ENCODE measurements at places on chromosomes 12 and 14. TPM values are rescaled to one million over a fixed set of nuclear protein-coding genes. Genes with fewer than 3 reads are reported as not detected.

SOX5 gene
- total RNA-seq: 23.7 TPM

PRB2 gene
- total RNA-seq: not detected

ADIPOR2 gene
- 29.5 TPM for total RNA-seq

FOXA1 gene
- 2.7 TPM for total RNA-seq

SPIC gene
- not detected for total RNA-seq

SLC25A47 gene
- not detected for total RNA-seq

C14orf39 gene
- total RNA-seq: not detected

C12orf56 gene
- total RNA-seq: 7.9 TPM

PPP2R5C gene
- total RNA-seq: 74.6 TPM

CKB gene
- total RNA-seq: 236 TPM

ZFYVE21 gene
- total RNA-seq: 160 TPM

MDM2 gene
- 58.8 TPM for total RNA-seq

IL22 gene
- not detected for total RNA-seq

LTBP2 gene
- total RNA-seq: 13.7 TPM

HNF1A gene
- not detected for total RNA-seq

RNASE2 gene
- 0.96 TPM for total RNA-seq

POTEG gene
- 0.17 TPM for total RNA-seq

SMOC1 gene
- total RNA-seq: 5.4 TPM

GPR162 gene
- total RNA-seq: 0.65 TPM

ESRRB gene
- 0.08 TPM for total RNA-seq

LPAR5 gene
- total RNA-seq: 16.4 TPM

OVCH1 gene
- total RNA-seq: not detected

HOXC5 gene
- 0.97 TPM for total RNA-seq

ZNF385A gene
- 178 TPM for total RNA-seq

PRPH gene
- total RNA-seq: not detected

C1S gene
- total RNA-seq: 187 TPM

PRKCH gene
- 103 TPM for total RNA-seq

CACNA2D4 gene
- 2.3 TPM for total RNA-seq

PAPLN gene
- total RNA-seq: 11.2 TPM

ST8SIA1 gene
- total RNA-seq: 9.5 TPM

NR1H4 gene
- total RNA-seq: not detected

ZDHHC22 gene
- total RNA-seq: not detected

FOXM1 gene
- total RNA-seq: 1.9 TPM

SERPINA12 gene
- total RNA-seq: 790 TPM

TEX22 gene
- 0.34 TPM for total RNA-seq

PLXNC1 gene
- 7.6 TPM for total RNA-seq

ACVRL1 gene
- total RNA-seq: 99.8 TPM

TTC7B gene
- total RNA-seq: 28.7 TPM

BCL11B gene
- 43.8 TPM for total RNA-seq

C1R gene
- 259 TPM for total RNA-seq

PLCZ1 gene
- not detected for total RNA-seq

SDR9C7 gene
- total RNA-seq: 71.0 TPM

ADGRD1 gene
- total RNA-seq: 8.5 TPM

NCKAP5L gene
- total RNA-seq: 9.5 TPM

KLHDC1 gene
- 5.4 TPM for total RNA-seq

SERPINA5 gene
- 2.6 TPM for total RNA-seq

MYH6 gene
- total RNA-seq: not detected

ENDOU gene
- total RNA-seq: 12.6 TPM

NUAK1 gene
- 66.1 TPM for total RNA-seq

APOF gene
- not detected for total RNA-seq

SLCO1B1 gene
- total RNA-seq: not detected

MYF5 gene
- total RNA-seq: not detected

HAL gene
- total RNA-seq: 289 TPM

LHX5 gene
- not detected for total RNA-seq

MYF6 gene
- total RNA-seq: 0.19 TPM

DAO gene
- total RNA-seq: not detected

DBX2 gene
- 0.91 TPM for total RNA-seq

IKZF4 gene
- 2.7 TPM for total RNA-seq
